ENCODE measurements at places on chromosomes 3 and 15.
A peak's percentile ranks its signal among the peaks of the same experiment; 100 is the strongest.

DNA sequence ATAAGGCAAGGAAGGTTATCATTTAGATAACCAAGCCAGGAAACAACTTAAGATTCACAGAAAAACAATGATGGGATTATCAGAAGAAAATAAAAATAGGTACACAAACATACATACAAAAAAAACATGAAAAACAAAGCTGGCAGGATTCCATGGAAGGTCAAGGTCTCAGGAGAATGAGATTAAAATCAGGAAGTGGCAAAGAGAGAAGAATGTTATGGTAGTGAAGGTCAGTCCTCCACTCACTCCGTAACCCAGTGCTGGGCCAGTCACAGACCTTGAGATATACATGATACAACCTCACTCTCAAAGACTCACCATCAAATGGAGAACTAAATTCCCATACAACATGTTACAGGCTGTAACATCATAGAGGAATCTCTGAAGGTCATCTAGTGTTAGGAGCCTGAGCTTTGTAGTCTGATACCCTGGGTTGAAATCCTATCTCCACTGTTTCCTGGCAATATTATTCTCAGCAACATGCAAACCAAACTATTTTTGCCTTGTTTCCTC, 93.9 kb downstream of the CTNNB1 start:
- DNase-seq, result no peak

DNA sequence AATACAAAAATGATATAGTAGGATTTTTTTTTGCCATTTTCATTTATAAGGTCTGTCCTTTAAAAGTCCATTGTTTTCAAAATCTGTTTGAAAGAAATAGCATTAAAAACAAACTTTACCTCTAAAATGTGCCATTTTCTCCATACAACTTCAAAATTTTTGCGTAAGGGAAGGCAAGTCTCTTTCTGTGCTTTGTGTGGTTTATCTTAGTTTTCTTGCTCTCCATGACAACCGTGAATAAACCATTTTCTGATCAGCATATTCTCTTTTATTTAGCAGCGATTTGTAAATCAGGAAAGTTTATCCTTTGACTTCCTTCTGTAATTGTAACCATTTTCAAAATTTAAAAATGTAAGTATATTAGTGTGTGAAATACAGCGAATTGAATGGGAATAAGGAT, 147.9 kb upstream of the CGNL1 start:
- no peak for DNase-seq

GRCh38 chr3:15602146-15602536, 596 bp downstream of the BTD start:
- DNase-seq, result no peak

GRCh38 chr15:29046281-29046810, 160.6 kb downstream of the APBA2 start:
- DNase-seq, result no peak

DNA sequence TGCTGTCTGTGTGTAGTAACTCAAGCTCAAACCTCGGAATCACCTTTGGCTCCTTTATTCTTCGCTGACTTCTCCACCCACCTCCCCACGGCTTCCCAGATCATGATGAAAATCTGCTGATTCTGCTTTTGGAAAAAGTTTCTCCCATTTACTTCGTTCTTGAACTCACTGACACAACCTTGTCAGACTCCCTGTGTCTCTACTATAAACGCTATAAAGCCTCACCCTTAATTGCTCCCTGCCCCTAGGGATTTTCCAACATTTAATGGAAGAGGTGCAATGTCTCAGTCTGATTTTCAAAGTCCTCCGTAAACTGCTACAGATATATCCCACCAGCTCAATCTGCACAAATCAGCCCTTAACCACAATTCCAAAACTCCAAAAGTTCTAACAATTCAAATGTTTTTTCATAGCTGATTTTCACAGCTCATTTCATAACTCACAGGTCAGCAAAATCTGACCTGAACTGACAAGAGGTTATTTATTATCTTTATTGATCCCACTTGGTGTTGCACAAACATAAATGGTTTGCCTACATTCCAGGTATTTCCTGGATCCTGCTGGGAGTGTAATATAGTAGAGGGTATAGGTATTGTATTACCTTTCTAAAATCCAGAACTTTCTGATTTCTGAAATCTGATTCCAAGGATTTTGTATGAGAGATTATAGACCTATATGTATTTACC, 129.4 kb downstream of the PLD1 start:
- DNase-seq, result no peak

DNA sequence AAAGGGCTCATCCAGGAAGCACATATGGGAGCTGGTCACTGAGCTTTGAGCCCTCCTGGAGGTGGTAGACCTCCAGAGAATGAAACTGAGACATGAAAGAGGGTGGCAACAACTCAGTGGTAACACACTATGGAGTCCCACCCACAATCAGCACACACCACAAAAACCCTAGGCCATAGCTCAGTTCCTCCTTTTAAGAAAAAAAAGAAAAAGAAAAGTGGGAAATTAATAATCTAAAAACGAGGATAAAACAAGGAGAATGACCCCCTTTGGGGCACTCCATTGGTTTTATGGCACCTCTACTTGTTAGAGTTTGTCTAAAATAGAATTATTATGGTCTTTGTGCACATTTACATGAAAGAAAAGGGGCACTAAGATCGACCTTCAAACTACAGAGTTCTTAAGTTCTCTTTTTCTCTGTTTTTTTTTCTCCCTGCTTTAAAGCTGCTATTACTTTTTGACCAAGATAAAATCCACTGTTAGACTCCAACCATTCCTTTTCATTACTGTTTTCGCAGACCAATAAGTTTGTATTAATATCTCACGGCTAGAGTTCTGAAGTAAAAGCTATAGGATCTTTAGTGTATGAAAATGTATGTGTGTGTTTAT, 40.2 kb upstream of the ZBTB20 start:
- no peak for DNase-seq

DNA sequence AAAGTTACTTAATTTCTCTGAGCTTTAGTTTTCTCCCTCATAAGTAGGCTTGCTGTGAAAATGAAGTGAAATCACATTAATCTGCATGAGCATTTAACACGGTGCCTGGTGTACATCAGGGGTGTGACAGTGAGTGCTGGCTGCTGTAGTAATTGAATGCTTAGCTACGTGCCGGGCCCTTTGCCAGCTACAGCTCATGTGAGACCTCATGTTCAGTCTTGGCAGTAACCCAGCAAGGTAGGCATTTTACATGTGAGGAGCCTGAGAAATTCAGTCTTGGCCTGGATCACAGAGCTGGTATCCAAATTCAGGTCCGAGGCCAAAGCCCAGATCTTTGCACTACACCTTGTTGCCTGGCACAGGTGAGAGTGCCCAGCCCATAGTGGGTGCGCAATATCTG, 9.1 kb downstream of the GHRL start:
- no peak for DNase-seq

GRCh38 chr3:20645340-20645739, 459.3 kb upstream of the SGO1 start:
- DNase-seq, result no peak

DNA sequence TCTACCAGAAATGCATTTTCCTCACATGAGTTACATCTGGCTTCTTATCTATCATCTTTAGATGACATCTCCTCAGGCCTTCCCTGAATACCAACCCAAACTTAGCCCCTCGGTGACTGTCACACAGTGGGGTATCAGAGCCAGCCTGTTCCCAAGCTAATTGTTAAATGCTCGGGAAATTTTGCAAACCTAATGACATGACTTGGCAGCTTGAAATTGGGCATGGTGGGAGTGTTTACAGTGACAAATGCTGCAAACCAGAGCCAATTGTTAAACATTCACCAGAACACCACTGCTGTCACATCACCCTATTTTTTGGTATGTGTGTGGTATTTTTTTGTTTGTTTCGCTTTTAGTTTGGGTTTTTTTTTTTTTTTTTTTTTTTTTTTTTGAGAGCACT, 130.8 kb downstream of the HCN4 start:
- peak; percentile 11 for DNase-seq

- DNase-seq, result no peak
Observed at GRCh38 chr3:41163006-41163405, 36.3 kb upstream of the CTNNB1 start.

GRCh38 chr15:67090297-67091070, 25.1 kb downstream of the SMAD3 start:
- DNase-seq, result no peak

DNA sequence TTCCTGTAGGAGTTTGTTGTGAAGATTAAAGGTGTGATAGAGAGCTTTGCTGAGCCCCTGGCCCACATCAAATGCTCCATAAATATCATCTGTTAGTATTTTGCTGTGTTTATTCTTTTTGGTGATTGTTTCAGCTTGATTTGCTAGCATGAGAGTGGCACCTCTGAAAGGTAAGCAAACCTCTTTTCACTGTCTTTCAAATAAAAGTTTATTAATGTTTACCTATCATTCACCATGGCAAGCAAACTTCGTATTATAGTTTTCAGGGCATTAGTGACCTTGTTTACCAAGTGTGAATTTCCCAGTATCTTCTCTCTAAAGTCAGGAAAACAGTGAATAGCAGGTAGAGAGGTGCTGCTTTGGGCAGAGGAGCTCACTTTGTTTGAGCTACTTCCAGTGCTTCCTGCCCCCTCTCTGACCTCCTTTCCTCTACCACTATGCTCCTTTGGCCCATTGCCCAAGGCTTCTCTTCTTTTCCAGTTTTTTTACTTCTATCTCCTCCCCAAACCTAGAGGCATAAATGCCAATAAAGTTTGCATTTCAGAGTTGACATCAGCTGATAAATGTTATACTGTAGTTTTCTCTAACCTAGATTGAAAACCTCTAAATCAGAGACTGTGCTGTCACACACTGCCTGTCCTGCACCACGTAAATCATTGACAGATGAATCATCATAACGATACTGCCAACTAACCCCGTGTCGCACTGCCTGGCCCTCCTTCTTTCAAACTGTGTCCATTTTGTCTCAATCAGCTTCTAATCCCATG, 569.0 kb downstream of the TUSC7 start:
- no peak for DNase-seq

- no peak for DNase-seq
Observed at GRCh38 chr3:172159962-172160538, 120.7 kb downstream of the FNDC3B start.

- DNase-seq, result no peak
Observed at GRCh38 chr3:178712247-178712646, 176.0 kb downstream of the KCNMB2 start.

- no peak for DNase-seq
Observed at GRCh38 chr3:133676336-133677118, 14.8 kb upstream of the TOPBP1 start.
